ENCODE measurements at places on chromosomes 16 and 17. TPM values are rescaled to one million over a fixed set of nuclear protein-coding genes. Genes with fewer than 3 reads are reported as not detected.

SLC22A31 gene
- total RNA-seq = 6.9 TPM

YBX2 gene
- 2.7 TPM for total RNA-seq

ZFPM1 gene
- total RNA-seq = 88.5 TPM

NFAT5 gene
- total RNA-seq = 45.2 TPM

MYOCD gene
- total RNA-seq = 19.2 TPM

ESRP2 gene
- 88.6 TPM for total RNA-seq

TPSG1 gene
- not detected for total RNA-seq

DNA sequence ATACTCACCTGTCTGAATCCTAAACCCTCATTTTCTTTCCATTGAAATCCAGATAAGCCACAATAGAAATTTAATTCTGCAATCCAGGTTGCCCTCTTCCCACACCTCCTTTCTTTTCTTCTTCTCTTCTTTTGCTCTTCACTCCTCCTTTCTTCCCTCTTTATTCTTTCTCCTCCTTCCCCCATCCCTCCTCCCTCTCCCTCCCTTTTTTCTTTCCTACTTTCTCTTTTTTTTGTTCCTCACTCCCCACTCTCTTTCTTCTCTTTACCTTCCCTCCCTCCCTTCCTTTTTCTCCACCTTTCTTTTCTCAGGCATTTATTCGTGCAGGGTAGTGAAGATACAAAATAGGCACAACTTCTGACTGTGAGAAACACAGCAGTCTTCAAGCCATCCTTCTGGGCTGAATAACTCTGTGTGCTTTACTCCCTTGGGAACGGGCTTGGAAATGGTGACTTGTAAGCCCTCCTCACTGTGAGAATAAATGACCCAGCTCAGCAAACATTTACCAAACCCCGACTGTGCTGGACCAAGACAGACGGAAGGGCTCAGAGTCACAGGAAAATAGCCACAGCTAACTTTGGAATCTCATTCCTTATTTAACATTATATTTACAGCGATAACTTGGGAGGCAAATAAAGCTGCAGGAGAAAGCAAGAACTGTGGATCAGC is 140.8 kb downstream of the HAPSTR1 start:
- H3K4me1 ChIP-seq = peaks cover 14% of the 10 kb centered on the region
- H3K27ac ChIP-seq = peak overlapping the region; percentile 27
- peaks cover 3% of the 10 kb centered on the region for H3K27me3 ChIP-seq

DNA sequence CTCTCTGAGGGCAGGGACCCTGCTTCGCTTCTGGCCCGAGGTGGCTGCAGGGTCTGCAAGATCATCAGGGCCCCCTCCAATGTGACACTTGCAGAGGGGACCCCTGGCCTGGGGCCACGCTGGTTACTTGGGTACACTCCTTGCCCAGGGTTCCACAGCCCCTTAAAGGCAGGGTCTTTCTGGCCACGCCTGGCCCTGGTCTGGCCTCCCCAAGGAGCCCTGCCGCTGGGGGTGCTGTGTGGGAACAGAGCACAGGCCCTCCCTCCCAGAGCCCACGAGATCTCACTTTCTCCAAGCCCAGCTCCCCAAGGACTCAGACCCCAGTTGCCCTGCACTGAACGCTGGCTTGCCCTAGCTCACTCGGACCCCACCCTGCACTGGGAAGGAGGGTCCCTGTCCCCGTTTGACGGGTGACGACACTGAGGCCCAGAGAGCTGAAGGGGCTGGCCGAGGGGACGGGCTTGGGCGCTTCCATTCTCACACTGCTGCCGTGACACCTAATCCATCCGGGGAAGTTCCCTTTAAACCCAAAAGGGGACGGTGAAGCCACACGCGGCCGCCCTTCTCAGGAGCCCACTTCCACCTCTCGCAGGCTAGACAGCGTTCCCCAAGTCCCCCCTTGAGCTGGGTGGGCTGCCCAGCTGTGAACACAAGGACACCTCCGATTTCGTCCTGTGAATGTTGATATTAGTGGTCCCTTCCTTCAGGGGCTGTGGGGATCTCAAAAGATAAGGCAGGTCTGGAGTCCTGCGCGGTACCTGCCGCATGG is 26.9 kb upstream of the OSGIN1 start:
- peaks cover 4% of the 10 kb centered on the region for H3K36me3 ChIP-seq
- H3K27me3 ChIP-seq = no peaks in the 10 kb centered on the region
- H3K4me3 ChIP-seq = no peak overlapping the region
- H3K27ac ChIP-seq = peak overlapping the region; percentile 56
- DNase-seq = no peak
- peaks cover 5% of the 10 kb centered on the region for H3K4me1 ChIP-seq

- H3K4me1 ChIP-seq = peaks cover 2% of the 10 kb centered on the region
- H3K36me3 ChIP-seq = peaks cover 3% of the 10 kb centered on the region
- no peak overlapping the region for H3K27ac ChIP-seq
- H3K4me3 ChIP-seq = no peak overlapping the region
- no peaks in the 10 kb centered on the region for H3K27me3 ChIP-seq
Measured at GRCh38 chr17:81245665-81246342, 6.7 kb downstream of the NDUFAF8 start.

GRCh38 chr17:82444941-82445521 is 5.5 kb downstream of the CYBC1 start:
- DNase-seq = no peak
- peaks cover 5% of the 10 kb centered on the region for H3K4me1 ChIP-seq
- H3K4me3 ChIP-seq = no peak overlapping the region
- H3K27me3 ChIP-seq = no peaks in the 10 kb centered on the region

DNA sequence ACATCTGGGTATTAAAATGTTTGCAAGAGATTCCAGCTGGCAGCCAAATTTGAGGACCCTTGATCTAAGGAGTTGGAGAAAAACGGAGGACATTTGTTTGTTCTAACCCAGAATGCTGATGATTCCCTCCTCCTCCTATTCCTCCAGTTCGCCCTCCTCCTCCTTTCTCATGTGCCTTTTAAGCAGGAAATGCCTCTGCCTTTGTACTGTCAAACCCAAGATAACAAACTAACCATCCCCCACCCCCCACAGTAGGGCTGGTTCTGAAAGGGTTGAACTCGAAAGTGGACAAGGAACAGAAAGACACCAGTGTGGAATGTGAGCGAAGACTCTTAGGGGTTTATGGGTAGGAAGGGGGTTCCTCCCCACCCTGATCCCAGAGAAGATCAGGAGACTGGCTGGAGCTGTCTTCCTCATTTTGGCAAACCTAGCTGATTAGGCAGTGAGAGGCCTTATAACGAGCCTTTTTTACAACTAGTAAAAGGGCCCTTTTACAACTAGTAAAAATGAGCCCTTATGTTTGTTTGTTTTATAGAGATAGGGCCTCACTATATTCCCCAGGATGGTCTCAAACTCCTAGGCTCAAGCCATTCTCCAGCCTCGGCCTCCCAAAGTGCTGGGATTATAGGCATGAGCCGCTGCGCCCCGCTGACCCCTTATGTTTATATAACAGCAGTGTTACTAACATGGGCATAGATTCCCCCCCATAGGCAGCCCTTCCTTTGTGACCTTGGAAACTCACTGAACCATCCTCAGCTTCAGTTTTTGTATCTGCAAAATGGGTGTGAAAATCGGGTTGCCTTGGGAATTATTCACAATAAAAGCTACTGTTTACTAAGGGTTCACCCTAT is 975 bp downstream of the CHD9 start:
- H3K4me1 ChIP-seq = peaks cover 8% of the 10 kb centered on the region
- H3K36me3 ChIP-seq = no peaks in the 10 kb centered on the region
- H3K4me3 ChIP-seq = peak overlapping the region; percentile 73
- H3K27me3 ChIP-seq = no peaks in the 10 kb centered on the region
- no peak for DNase-seq

GRCh38 chr16:54062361-54063278 is 224.0 kb downstream of the IRX3 start:
- H3K36me3 ChIP-seq = peaks cover 1% of the 10 kb centered on the region
- peak overlapping the region; percentile 83 for H3K27ac ChIP-seq
- H3K27me3 ChIP-seq = no peaks in the 10 kb centered on the region
- peaks cover 20% of the 10 kb centered on the region for H3K4me1 ChIP-seq
- H3K4me3 ChIP-seq = no peak overlapping the region

DNA sequence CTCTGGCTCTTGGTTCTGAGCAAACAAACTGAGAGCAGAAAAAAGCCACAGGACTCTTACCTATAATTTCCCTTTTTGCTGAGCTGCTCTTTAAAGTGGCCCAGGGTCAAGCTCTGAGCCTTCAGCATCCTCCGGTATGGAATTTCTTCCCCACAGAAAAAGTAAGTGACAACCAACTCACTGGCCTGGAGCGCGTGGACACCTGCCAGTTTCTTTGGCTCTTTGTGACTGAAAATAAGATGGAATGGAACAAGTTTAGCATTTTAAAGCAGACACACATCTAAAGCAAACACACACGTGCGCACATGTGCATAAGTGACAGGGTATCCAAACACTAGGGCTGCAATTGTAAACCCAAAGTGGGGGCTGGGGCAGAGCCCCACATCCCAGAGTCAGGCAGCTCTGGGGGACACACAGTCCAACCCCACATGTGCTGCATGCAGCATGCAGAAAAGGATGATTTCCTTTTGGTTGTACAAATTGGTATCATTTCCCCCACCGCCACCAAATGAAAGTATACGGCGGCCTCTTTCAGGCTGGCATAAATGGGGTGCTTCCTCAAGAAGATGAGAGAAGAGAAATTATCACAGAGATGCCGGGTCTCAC is 27.5 kb downstream of the AXIN2 start:
- peaks cover 18% of the 10 kb centered on the region for H3K36me3 ChIP-seq
- no peak for DNase-seq
- no peaks in the 10 kb centered on the region for H3K27me3 ChIP-seq
- no peak overlapping the region for H3K4me3 ChIP-seq
- peaks cover 27% of the 10 kb centered on the region for H3K4me1 ChIP-seq
